ENCODE measurements at places on chromosomes 1 and 21. TPM values are rescaled to one million over a fixed set of nuclear protein-coding genes. Genes with fewer than 3 reads are reported as not detected.
A peak's percentile ranks its signal among the peaks of the same experiment; 100 is the strongest.

CHI3L2 gene
- total RNA-seq: 0.87 TPM

IFI44L gene
- 1.2 TPM for total RNA-seq

AMPD1 gene
- total RNA-seq: not detected

IFNLR1 gene
- total RNA-seq: 7.8 TPM

PGBD5 gene
- total RNA-seq: not detected

- DNase-seq: peak; percentile 7
These were observed 85.6 kb downstream of the EPS15 start for GRCh38 chr1:51433269-51433971.

DNA sequence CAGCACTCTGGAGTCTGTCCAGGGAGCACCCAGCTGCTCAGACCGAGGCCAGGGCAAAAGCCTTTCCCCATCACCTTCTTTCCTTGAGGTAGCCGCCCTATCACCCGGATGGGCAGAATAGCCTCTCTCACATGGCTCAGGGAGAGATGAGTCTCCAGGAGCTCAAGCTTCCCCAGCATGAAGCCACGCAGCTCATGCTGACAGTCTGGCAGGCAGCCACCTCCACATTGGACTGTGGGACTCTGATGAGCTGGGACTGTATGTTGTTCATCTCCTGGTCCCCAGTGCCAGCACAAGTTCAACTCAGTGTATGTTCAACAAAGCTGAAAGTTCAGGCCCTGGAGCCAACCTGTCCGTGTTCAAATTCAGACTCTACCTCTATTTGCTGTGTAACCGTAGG lies 75.2 kb upstream of the ZC3H12A start:
- no peak for DNase-seq

GRCh38 chr1:95615421-95615820 lies 381.4 kb downstream of the RWDD3 start:
- no peak for DNase-seq

DNA sequence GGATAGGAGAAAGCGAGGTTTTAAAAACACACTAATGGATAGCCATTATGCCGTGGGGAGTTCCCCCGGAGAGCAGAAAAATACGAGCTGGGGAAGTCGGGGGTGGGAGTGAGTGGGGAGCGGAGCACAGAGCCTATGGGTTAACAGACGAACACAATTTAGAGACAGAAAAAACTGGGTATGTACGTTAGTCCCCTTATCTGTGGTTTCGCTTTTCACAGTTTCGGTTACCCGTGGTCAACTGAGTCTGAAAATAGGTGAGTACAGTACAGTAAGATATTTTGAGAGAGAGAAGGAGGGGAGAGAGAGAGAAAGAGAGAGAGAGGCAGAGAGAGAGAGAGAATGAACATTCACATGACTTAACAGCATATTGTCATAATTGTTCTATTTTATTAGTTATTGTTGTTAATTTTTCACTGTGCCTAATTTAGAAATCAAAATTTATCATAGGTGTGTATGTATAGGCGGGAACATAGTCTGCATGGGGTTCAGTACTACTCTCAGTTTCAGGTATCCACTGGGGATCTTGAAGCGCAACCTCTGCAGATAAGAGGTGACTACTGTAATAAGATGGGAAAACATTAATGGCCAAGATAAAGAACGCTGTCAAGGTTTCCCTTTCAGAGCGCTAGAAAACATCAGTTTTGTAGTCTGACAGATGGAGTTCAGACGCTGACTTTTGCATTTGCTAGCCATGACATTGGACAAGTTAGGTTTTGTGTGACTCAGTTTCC lies 125.6 kb upstream of the LMO4 start:
- no peak for DNase-seq

GRCh38 chr1:98147280-98147679 lies 226.4 kb upstream of the DPYD start:
- no peak for DNase-seq

- DNase-seq: no peak
These were observed 25.7 kb downstream of the SLC37A1 start for GRCh38 chr21:42539342-42539741.

- DNase-seq: no peak
These were observed 179.9 kb downstream of the SEC16B start for GRCh38 chr1:177789956-177790355.

GRCh38 chr1:30384286-30385245 lies 338.8 kb downstream of the MATN1 start:
- DNase-seq: no peak

GRCh38 chr1:87203904-87204303 lies 124.8 kb upstream of the LMO4 start:
- DNase-seq: peak; percentile 58

GRCh38 chr1:185880779-185881333 lies 146.7 kb downstream of the HMCN1 start:
- no peak for DNase-seq

DNA sequence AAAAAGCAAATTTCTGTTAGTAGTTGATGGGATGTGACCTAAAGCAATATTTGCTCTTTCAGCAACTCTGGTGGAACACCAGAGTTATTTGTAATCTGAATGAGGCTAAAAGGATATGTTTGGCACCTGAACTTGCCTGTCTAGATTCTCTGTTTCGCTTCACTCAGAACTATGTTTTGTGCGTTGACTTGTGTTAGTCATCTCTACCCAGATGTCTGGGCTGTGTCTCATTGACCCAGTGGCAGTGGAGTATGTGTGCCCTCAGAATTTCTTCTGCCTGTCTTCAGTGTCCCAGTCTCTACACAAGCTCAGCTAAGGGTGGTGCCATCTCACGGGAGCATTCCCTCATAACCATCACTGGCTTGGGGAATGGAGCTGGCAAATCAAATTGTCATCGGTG lies 13.9 kb downstream of the KCNK1 start:
- peak; percentile 43 for DNase-seq

DNA sequence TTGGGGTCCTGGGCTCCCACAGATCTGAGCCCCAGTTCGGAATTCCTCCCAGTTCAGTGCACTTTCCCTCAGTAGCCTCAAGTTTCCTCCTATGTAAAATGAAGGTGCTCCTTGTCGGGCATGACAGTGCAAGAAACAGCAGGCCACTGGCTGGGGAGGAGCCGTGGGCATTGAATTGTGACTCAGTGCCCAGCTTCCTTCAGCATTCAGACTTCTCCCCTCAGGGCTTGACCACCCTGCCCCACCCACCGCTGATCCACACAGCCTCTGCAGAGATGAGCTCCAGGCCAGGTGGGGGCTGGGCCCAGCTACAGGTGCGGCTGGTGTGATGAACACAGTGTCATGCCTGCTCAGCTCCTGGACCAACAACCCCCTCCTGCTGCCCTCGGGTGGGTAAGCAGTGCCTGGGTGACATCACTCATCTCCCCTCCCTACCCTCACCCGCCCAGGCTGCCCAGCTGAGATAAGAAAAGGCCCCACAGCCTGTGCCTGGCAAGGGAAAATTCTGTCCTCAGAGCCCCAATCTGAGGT lies 4.9 kb downstream of the MOB3C start:
- peak; percentile 97 for DNase-seq

- no peak for DNase-seq
These were observed 1757.9 kb downstream of the BRINP3 start for GRCh38 chr1:188719735-188720134.

Data from mammary epithelial cell (primary cell).